ENCODE measurements at places on chromosomes 7 and 10.

DNA sequence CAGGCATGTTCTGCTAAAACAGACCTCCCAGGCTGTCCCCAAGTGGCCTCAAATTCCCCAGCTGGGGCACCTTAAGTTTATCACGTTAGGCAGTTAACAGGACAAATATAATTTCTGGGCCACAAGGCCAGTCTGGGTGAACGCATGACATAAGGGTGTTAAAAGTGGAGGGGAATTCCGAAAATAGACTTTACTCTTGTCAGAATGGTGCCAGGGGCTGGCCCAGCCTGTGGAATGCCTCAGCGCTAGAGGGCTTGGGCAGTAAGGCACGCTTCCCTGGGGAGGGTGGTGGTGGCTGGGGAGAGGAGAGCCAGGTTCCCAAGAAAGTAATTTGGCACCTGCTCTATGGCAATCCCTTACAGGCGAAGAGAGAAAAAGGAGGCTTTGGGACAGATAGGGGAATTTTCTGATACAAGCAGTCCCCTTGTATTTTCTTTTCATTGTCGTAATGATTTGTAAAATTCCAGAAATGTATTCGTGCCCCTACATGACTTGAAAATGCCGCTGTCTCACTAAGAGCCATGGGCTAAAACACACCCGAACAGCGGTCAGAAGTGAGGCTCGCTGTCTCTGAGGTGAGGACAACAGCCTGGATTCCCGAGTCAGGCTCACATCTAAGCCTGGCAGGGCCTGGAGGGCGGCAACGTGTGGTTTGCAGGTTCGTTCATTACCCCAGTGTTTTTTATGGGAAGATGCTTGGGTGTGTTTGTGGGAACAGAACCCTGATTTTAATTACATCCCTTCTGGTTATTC lies 463.2 kb upstream of the GALNT17 start:
- DNase-seq = no peak

DNA sequence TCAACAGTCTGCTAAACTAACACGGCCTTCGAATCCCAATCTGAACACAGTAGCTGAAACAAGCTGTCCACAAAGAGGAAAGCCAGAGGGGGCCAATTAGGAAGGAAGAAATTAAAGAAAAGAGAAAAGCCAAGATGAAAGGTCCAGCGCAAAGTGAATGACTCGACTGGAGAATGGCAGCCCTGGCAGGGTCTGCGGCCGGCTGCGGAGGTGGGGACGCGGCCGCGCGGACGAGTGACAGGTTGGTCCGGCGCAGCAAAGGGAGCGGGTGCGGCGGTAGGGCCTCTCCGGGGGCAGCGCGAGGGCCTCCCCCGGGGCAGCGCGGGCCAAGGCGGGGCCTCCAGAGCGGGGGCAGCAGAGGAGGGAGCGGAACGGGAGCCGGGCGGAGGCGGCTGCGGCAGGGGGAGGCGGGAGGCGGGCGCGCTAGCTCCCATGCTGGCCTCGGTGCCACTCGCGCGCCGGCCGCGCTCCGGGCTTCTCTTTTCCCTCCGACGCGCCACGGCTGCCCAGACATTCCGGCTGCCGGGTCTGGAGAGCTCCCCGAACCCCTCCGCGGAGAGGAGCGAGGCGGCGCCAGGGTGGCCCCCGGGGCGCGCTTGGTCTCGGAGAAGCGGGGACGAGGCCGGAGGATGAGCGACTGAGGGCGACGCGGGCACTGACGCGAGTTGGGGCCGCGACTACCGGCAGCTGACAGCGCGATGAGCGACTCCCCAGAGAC lies at the start of gene VWC2:
VWC2 (plus strand) TSS at position 421 of the 718 bp plus-strand sequence. CDS start 1,798 bp downstream, outside the sequence.
- DNase-seq = no peak

DNA sequence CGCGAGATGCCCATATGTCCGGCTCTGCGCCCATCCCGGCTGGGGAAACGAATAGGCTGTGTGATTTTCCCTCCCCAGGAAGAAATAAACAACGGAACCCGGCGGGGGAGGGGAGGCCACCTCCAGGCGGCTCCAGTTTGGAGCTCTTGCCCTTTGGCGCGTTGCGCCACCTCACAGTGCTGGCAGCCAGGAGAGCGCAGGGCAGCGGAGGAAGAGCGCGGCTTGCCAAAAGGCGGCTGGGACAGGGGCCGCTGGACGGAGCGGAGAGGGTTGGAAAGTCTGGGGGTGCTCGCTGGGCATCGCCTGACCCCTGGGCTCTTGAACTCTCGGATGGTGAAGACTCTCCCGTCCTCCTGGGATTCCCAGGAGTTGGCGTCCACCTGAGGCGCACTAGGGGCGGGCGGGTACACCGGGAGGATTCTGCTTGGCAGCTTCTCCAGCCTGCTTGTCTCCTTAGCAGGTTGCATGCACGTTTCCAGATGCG lies 5.3 kb upstream of the NEUROG3 start:
- DNase-seq = no peak

- no peak for DNase-seq
These were observed 95.0 kb downstream of the CABCOCO1 start for GRCh38 chr10:61757525-61758397.

DNA sequence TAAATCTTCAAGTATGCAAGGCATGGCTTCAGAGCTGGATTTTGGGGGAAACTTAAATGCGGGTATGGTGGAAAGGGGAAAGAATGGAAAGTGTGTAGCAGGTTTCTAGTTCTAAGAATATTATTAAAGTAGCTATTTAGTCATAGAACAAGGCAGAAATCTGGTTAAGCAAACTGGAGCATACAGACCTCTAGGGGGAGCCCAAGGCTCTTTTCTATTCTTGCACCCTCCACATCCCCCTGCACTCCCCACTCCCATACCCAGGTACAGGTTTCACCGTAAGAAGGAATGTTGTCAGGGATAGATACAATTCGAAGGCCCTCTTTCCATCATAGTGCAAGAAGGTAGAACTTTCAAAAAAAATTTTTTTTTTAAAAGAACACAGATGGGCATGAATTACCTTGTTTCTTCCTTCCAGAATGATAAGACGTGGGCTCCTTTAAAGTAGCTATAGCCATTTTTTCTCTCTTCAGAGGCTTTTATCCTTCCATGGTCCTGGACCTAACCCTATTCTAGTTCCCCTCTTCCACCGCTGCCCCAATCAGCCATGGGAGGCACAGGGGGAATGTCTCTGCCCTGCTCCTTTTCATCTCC lies 41.5 kb upstream of the SMIM30 start:
- DNase-seq = no peak

DNA sequence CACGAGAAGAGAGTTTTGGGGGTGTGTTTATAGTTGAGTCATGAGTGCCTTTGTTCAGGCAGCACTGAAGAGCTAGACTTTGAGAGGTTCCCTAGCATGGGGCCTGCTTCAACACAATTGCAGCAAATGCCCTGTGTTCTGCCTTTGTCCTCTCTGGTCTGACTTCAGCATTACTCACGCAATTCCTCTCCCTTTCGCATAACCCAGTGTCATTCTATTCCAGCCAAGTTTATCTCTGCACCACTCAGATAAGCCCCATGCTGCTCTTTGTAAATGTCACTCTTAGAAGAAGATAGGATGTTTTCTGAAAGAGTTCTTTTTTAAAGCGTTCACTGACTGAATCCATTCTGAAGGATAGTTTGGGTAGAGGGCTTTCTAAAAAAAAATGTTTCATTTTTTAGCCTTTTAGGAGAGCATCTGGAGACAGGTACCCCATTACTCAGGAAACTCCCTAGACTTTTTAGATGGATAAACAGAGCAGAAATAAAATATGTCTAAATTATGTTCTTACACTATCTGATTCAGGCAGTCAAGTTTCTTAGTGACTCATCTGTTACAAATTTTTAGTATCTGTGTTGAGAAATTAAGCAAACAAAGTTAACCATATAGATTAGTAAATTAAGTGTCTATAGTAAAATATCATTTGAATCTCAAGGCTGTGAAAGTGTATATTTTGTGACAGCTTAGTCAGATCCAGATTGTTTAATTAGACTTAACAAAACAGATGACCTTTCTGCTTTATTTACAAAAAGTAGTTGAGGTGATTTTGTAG lies 318.5 kb downstream of the GPR158 start:
- no peak for DNase-seq

GRCh38 chr10:91525896-91526712 lies 106.8 kb downstream of the PPP1R3C start:
- DNase-seq = no peak

GRCh38 chr10:126842836-126843235 lies 62.4 kb upstream of the DOCK1 start:
- no peak for DNase-seq

GRCh38 chr10:119281581-119282071 lies 74.3 kb downstream of the GRK5 start:
- no peak for DNase-seq

DNA sequence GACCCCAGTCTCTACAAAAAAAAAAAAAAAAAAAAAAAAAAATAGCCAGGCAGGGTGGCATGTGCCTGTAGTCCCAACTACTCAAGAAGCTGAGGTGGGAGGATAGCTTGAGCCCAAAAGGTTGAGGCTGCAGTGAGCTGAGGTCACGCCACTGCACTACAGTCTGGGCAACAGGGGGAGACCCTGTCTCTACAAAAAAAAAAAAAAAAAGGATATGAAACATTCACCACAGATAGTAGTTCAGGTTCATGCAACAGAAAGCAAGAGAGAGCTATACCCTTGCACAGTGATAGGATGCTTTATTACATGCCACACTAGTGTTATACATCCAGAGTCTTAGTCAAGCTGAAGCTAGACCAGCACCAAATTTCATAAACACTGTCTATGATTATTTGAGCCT lies 148.4 kb upstream of the KAT6B start:
- no peak for DNase-seq

DNA sequence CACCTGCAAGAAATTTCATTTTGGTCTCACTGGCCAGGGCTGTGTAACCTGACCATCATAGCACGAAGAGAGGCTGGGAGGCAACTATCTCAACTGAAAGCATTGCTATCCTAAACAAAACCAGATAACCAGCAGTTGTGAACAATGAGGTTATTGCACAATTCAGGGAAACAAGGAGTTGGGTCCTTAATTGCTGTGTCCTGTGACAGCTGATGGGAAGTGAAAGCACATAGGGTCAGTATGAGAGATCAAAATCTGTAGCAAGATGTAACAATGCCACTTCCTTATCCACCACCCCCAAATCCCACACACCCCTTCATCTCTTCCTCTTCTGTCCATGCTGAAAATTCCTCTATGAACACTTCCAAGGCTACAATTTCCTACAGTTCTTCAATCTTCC lies 80.2 kb downstream of the HTR7 start:
- DNase-seq = no peak

DNA sequence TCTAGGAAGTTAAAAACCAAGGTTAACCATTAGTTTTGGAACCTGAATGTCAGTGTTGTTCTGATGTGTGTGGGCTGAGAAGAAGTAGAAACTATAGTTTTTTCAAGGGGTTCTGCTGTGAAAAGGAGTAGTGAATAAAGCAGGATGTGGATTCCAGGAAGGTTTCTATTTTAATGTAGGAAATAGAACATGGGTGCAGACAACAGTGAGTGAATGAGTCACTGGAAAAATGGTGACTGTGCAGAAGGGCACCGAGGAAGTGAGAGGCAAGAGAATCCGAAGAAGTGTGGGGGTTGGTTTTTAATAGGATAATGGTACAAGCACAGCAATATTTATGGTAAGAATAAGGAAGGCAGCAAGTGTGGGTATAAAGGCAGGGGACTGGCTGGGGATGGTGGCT lies 120.4 kb downstream of the ARHGAP21 start:
- DNase-seq = no peak

- no peak for DNase-seq
These were observed 792.0 kb downstream of the TYW1 start for GRCh38 chr7:67788669-67789068.

- no peak for DNase-seq
These were observed 60.3 kb upstream of the SP4 start for GRCh38 chr7:21367537-21367936.
